ENCODE measurements at places on chromosomes 5 and 9.

GRCh38 chr9:6184749-6185645 lies 30.6 kb upstream of the IL33 start:
- no peak for DNase-seq

DNA sequence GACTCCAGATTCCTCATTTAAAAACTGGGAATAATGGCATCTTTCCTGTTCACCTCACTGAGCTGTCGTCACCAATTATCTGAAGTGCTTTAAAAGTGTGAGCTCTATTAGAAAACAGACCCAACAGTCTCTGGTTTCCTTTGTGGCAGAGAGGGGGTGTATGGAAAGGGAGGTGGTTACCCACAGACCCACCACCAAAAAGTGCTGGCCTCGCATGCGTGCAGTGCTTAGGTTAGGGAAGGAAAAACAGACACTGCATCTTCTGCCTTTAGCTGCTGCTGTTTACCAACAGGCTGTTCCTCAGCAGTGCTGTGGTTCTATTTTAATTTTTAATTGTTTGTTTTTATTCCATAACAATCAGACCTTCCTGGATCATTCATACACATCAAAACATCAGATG lies 249.6 kb downstream of the PIK3R1 start:
- DNase-seq, result no peak

- no peak for DNase-seq
Measured at GRCh38 chr5:31656806-31657205, 17.9 kb downstream of the PDZD2 start.

DNA sequence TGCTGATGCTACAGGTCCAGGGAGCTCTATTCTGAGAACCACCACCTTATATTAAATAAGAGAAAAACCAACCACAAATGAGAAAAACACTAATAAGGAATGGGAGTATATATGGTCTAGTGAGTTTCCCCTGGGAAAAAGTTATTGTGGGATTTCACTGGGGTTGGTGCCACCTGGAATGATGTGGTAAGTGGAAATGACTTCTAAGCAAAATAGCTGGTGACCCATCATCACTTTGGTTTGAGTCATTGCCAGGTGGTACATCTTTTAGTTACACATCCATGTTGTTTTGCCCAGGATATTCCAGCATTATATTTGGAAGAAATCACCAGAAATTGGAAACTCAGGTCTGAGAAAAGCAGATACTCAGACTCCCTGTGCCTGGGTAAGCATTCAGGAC lies 437.3 kb downstream of the DTWD2 start:
- no peak for DNase-seq

DNA sequence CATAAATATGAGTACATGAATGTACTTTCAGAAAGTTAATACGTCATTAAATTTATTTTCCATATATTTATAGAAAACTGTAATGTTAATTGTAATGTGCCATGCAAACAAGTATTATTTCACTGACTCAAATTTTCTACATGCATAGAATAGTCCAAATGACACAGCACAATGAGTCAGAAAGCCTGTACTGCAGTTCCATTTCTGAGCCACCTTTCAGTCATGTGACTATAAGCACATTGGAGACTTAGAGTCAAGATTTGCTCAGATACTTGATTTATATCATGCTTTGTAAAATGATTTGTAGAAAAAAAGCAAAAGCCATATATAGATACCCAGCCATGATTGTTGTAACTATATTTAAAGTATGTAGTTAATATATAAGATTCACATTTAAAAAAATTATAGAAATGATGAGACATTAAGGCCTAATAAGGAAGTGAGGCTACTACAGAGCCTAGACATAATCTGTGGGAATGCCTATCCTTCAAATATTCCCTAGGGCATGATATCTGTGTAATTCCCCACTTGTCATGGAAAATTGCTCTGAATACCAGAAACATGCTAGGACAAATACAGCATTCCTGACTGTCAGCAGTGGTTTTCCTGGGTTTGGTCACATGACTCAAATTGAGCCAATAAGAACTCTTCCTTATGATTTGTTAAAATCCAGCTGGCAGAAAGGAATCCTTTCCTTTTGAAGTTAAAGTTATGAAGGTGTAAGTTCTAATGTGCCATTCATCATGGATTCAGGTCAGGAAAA lies 50.0 kb downstream of the PTPRD start:
- no peak for DNase-seq

- DNase-seq, result no peak
Measured at GRCh38 chr5:123104607-123105006, 15.6 kb downstream of the PRDM6 start.

DNA sequence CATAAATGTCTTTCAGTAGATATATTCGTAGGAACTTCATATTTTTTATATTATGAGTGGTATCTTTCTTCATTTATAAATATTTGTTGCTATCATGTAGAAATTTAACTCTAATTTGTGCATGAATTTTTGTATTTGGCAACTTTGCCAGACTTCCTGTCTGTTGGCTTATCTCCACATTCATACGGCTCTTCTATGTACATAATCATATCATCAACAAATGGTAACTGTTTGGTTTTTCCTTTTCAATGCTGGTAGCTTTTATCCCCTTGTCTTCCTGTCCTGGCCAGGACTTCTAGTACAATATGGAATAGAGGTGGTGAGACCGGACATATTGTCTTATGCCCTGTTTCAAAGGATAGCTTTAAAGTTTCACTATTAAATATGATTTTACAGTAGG lies 132.3 kb upstream of the COL5A1 start:
- DNase-seq, result no peak

DNA sequence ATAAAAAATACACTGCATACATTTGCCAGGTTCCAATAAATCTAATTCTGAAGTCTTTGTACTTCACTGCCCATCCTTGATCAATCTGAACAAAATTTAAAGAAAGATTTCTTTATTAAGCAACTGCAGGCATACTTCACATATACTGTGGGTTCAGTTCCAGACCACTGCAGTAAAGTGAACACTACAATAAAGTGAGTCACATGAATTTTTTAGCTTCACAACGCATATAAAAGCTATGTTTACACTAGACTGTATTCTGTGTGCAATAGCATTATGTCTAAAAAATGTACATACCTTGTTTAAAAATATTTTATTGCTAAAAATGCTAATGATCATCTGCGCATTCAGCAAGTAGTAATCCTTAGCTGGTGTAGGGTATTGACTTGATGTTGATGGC lies 52.1 kb downstream of the SSBP2 start:
- DNase-seq, result no peak

GRCh38 chr5:3896098-3896497 lies 300.5 kb downstream of the IRX1 start:
- DNase-seq, result no peak

DNA sequence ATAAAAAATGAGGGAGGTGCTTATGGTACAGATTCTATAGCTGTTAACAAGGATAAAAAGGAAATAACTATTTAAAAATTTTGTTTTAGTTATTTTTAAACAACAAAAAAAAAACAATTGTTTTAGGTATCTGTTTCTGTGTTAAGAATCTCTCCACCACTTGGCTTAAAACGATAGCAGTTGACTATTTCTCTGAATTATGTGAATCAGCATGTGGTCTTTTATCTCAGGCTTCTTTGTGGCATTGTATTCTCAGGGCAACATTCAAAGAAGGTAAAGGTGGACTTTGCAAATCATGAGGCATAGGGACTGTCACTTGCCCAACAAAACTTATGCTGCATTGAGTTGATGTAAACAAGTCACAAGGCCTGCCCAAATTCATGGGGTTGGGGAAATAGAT lies 55.2 kb downstream of the ERBIN start:
- no peak for DNase-seq

DNA sequence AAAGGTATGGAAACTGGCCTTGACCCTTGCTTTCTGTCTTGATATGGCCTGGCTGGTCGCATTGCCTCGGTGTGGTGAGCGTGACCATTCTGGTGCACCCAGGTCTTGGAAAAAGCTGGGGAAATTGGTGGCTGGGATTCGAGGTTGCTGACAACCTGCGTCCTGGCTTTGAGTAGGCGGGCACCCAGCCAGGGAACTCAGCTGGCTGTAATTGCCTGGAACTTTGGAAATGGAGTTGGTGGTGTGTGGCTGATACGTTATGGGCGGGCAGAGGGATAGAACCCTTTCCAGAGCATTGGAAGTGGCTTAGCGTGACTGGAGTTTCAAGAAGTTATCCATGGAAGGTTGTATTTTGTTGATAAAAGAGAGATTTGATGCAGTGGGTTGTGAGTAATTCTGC lies 35.2 kb downstream of the KCNMB1 start:
- DNase-seq, result no peak

GRCh38 chr5:82674671-82675070 lies 396.5 kb upstream of the RPS23 start:
- DNase-seq, result no peak

GRCh38 chr5:133118741-133119140 lies 66.9 kb downstream of the HSPA4 start:
- no peak for DNase-seq

GRCh38 chr5:119019949-119020348 lies 31.6 kb upstream of the DTWD2 start:
- no peak for DNase-seq

DNA sequence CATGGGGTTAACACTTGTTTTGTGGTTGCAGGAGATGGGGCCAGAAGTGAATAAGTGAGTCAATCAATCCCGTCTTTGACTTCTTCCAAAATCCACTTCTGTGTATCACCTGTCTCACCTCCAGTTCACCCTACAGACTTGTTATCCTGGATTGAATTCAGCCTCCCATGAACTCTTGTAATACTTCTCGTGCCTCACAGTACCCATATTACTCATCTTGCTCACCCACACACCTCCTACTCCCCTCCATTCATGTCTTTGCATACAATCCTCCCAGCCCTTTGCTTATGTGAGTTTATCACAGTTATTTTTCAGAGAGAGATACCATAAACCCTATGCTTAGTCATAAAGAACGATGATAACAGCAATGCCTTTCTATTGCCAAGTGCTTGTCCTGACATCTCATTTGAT lies 52.9 kb upstream of the PAPPA start:
- no peak for DNase-seq

GRCh38 chr5:94847726-94848125 lies 229.3 kb downstream of the SLF1 start:
- DNase-seq, result no peak

DNA sequence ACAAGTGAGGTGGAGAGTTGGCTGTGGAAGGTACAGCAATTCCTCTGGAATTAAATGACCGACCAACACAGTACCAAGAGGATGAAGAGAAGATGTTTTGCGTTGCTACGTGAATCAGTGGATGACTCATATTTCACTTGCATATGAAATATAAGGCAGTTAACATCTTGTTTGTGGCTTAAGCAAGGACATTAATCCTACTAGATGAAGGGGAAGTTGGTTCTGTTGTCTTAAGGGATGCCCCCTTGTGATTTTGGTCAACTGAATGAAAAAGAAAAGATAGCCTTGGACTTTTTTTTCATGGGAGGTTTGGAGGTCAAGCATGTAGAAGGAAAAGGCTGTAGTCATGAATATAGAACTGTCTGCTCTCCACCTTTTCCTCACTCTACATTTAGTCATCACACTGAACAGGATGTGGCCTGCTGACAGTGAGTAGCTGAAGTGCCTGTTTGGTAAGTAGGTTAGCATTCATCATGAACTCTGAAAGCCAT lies 33.9 kb downstream of the VLDLR start:
- DNase-seq, result no peak

GRCh38 chr9:629146-629545 lies 212.4 kb upstream of the DMRT1 start:
- no peak for DNase-seq

- DNase-seq, result no peak
Measured at GRCh38 chr5:62631909-62632580, 53.4 kb downstream of the LRRC70 start.

GRCh38 chr9:12658531-12659209 lies 34.5 kb upstream of the TYRP1 start:
- DNase-seq, result no peak

- DNase-seq, result no peak
Measured at GRCh38 chr9:111839387-111839786, 44.6 kb upstream of the SHOC1 start.

DNA sequence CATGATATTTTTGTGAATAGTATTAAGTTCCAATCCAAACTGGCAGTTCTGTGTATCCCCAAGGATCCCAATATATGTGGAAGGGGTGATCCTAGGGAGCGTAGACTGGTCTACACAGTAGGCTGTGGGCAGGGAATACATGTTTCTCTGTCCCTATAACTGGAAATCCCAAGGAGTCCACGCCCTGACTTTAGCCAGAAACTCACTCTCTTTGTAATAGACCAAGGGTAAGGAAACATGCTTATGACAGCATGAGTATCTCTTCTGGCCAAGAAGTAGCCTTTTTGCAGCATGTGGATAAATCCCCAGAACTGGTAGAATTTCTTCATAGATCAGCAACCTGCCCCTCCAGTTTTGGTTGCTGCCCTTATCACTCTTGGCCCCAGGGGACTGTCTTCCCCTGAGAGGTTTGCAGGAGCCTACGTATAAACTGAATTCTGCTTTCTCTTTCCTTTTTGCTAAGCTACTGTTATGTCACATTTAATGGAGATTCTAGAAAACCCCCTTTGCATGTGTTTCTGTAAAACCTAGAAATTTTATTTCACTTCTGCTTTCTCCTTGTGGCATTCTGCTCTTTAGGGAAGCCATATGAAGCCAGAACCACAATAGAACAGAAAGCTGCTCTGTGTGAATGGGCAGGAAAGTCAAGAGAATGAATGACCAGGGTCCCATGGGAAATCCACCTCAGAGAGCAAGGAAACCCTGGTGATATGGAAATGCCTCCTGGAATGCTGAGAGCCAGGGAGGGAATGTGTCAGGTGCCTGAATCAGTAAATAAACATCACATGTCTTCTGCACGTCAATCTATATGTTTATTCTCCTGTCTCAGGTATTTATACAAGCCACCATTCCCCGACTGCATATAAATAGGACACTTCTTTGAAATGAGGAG lies 3.5 kb downstream of the IFNA2 start:
- DNase-seq, result no peak

GRCh38 chr5:59245198-59245597 lies 648.3 kb downstream of the PDE4D start:
- DNase-seq, result no peak

DNA sequence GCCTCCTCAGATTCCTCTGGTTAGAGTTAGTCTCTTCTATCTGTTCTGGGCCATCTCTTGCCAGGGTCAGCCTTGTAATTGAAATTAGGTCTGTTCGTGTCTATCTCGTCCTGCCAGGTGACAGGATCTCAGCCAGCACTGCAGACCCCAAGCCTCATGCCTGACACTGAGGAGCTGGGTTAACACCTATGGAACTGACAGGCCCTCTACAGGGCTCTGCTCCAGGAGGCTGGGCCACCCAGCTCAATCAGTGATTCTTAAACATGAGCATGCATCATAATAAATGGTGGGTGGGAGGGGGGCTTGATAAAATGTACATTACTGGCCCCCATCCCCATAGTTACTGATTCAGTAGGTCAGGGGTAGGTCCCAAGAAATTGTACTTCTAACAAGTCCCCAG lies 103.4 kb downstream of the PSD2 start:
- DNase-seq, result no peak

DNA sequence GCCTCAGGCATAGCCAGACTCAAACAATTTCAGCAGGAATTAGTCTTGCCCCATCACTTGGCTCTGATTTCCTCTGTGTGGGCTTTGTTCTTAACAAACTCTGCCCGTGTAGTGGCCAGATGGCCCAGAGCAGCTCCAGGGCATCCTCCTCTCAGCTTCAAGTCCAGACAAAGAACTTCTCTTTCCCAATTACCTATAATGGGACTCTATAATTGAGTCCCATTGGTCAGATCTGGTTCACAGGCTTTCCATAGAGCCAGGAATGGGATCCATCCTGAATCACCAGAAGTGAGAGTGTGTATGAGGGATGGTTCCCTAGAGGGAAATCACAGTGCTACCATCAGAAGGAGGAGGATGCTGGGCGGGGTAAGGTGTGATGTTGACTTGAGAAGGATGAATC lies 515.8 kb downstream of the KIF4B start:
- DNase-seq, result no peak
